Panc1 (cell line): ENCODE measurements at places on chromosomes 7 and 10. TPM values are rescaled to one million over a fixed set of nuclear protein-coding genes. Genes with fewer than 3 reads are reported as not detected.

WDFY4 gene
- 0.23 TPM for total RNA-seq

GRM3 gene
- total RNA-seq, result not detected

TSPAN12 gene
- 1.4 TPM for total RNA-seq

FXYD4 gene
- total RNA-seq, result not detected

RADIL gene
- 1.3 TPM for total RNA-seq

SPDYE8 gene
- not detected for total RNA-seq

MLXIPL gene
- 7.2 TPM for total RNA-seq

ITIH2 gene
- total RNA-seq, result 0.67 TPM

BAG3 gene
- 131 TPM for total RNA-seq

NSUN6 gene
- total RNA-seq, result 4.3 TPM

STAG3 gene
- 1.7 TPM for total RNA-seq

DNAH11 gene
- 0.15 TPM for total RNA-seq

UTF1 gene
- total RNA-seq, result not detected

SLC13A1 gene
- not detected for total RNA-seq

CFAP46 gene
- 1.6 TPM for total RNA-seq

SSBP1 gene
- total RNA-seq, result 174 TPM

COL13A1 gene
- total RNA-seq, result 1.0 TPM

MCM10 gene
- total RNA-seq, result 22.8 TPM

TMEM26 gene
- 14.3 TPM for total RNA-seq

EN2 gene
- total RNA-seq, result 1.5 TPM
